Hematopoietic multipotent progenitor cell (in vitro differentiated cells): ENCODE measurements at places on chromosomes 16 and 17. TPM values are rescaled to one million over a fixed set of nuclear protein-coding genes. Genes with fewer than 3 reads are reported as not detected.

Gene HSD17B1
- total RNA-seq: 1.3 TPM

Gene LASP1
- 81.9 TPM for total RNA-seq

Gene BAHCC1
- 21.3 TPM for total RNA-seq

Gene CES3
- total RNA-seq: 4.6 TPM

Gene GRIN2A
- under 0.01 TPM for total RNA-seq

Gene DPEP2
- total RNA-seq: 55.2 TPM

Gene TRIM25
- 35.5 TPM for total RNA-seq

Gene IGF2BP1
- total RNA-seq: under 0.01 TPM

Gene GJD3
- 0.27 TPM for total RNA-seq

Gene KRT222
- total RNA-seq: not detected

Gene SCARF1
- 60.3 TPM for total RNA-seq

Gene LAT
- total RNA-seq: 3.0 TPM

Gene LDHD
- 1.3 TPM for total RNA-seq

Gene NOD2
- 4.0 TPM for total RNA-seq

Gene PRRT2
- 0.27 TPM for total RNA-seq

Gene SPECC1
- total RNA-seq: 39.9 TPM

Gene KRTAP2-3
- not detected for total RNA-seq

Gene SLC16A11
- 0.54 TPM for total RNA-seq

Gene BCL6B
- 17.8 TPM for total RNA-seq

Gene GCGR
- total RNA-seq: not detected

Gene KRTAP2-2
- not detected for total RNA-seq

Gene JPH3
- total RNA-seq: not detected

Gene TMC5
- total RNA-seq: not detected

Gene KIF18B
- total RNA-seq: 0.81 TPM

Gene GPR139
- total RNA-seq: not detected

Gene ALKBH5
- total RNA-seq: 104 TPM

Gene CCL22
- not detected for total RNA-seq

Gene MMP2
- 45.8 TPM for total RNA-seq

Gene FOXJ1
- 4.6 TPM for total RNA-seq

Gene NGFR
- total RNA-seq: 0.27 TPM

Gene P2RX1
- total RNA-seq: 160 TPM

Gene AURKB
- total RNA-seq: 6.2 TPM

Gene KRT36
- not detected for total RNA-seq

Gene CA7
- total RNA-seq: under 0.01 TPM

Gene MTSS2
- total RNA-seq: 14.8 TPM

Gene FXR2
- total RNA-seq: 22.6 TPM

Gene TAC4
- not detected for total RNA-seq

Gene PTX4
- 0.27 TPM for total RNA-seq

Gene OR1F1
- total RNA-seq: not detected

Gene FMNL1
- 149 TPM for total RNA-seq

Gene NOXO1
- total RNA-seq: not detected

Gene TBC1D3E
- not detected for total RNA-seq

Gene OSGIN1
- total RNA-seq: 0.81 TPM

Gene CBLN1
- total RNA-seq: not detected

Gene IL21R
- 0.54 TPM for total RNA-seq

Gene ZNF385C
- total RNA-seq: 1.9 TPM

Gene ABCA6
- total RNA-seq: 0.27 TPM

Gene AGRP
- not detected for total RNA-seq
